Midbrain (tissue), 1 donor: ENCODE measurements at places on chromosomes 6 and 20.

- DNase-seq = no peak
Observed at GRCh38 chr20:49796600-49797343, 15.9 kb upstream of the SLC9A8 start.

- no peak for DNase-seq
Observed at GRCh38 chr6:100808638-100809275, 72.4 kb downstream of the ASCC3 start.

DNA sequence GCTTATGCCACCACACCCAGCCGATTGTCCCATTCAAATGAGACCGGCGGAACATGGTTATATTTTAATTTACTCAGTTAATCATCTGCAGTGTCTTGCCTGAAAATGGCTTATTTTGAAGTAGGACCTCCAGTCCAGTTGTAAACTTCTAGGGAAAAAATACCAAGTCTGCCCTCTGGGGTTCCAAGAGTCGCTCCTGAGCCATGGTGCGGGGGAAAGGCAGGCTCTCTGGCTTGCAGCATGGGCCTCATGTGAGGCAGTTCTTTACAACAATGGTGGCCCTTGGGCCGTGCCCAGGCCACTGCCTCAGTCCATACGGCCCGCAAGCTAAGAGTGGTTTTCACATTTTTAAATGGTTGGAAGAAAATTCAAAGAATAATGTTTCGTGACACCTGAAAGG is 62.7 kb upstream of the XRN2 start:
- no peak for DNase-seq

DNA sequence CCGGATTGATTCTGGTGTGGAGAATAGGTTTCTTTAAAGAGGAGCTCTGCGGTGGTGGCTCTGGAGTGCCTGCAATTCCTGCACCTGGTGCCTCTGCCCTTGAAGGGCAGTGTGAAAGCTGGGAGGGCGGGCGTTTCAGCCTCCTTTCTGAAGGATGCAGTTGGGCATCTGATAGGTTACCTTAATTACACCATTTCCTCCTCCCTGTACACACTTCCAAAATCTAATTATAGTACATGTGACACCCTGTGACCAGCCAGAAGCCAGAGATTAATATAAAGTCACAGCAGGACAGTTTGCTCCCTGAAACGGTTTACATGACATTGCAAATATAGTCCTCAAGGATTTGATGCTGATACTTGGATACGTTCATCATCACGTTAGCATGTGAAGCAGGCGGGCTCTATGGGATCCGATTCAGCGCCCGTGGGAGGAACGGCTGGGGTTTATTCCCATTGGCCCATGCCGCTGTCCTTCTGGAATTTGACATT is 548.2 kb downstream of the QKI start:
- DNase-seq = no peak

DNA sequence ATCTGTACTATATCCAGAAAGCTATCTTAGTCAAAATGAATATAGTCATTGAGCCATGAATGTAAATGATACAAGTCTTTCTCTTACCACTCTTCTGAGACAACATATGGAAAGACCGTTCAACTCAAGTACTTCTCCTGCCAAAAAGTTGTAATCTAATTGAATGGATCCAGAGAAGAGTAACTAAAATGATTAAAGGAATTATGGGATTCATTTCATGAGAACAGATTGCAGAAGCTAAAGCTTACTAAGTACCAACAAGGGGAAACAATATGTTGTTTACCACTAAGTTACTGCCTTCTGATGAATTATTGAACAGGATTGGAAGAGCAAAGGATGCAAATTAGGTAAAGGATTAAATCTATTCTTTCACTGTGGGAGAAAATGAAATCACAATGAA is 2.0 kb upstream of the LGSN start:
- no peak for DNase-seq

GRCh38 chr6:11218102-11218442 is 14.4 kb downstream of the NEDD9 start:
- DNase-seq = no peak

DNA sequence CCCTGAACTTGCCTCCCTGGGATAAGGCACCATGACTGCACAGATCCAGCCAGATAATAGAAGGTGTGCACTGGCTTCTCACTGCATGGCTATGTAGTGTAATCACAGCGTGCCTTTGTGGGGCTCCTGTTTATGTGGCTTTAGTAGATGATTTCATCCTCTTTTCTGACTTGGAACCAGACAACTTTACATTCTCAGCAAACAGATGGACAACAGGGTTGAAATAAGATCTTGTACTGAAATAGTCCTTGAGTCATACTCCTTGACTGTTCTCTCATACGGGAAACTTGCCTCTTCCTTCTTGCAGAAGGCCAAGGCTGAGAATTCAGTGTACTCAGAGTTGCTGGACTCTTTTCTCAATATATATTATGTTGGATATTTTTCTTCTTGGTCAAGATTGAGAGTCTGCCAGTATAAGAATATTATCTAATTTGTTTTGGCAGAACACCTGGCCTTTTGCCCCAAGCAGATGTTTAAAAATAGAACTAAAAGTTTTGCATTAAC is 25.0 kb upstream of the RNF144B start:
- no peak for DNase-seq

DNA sequence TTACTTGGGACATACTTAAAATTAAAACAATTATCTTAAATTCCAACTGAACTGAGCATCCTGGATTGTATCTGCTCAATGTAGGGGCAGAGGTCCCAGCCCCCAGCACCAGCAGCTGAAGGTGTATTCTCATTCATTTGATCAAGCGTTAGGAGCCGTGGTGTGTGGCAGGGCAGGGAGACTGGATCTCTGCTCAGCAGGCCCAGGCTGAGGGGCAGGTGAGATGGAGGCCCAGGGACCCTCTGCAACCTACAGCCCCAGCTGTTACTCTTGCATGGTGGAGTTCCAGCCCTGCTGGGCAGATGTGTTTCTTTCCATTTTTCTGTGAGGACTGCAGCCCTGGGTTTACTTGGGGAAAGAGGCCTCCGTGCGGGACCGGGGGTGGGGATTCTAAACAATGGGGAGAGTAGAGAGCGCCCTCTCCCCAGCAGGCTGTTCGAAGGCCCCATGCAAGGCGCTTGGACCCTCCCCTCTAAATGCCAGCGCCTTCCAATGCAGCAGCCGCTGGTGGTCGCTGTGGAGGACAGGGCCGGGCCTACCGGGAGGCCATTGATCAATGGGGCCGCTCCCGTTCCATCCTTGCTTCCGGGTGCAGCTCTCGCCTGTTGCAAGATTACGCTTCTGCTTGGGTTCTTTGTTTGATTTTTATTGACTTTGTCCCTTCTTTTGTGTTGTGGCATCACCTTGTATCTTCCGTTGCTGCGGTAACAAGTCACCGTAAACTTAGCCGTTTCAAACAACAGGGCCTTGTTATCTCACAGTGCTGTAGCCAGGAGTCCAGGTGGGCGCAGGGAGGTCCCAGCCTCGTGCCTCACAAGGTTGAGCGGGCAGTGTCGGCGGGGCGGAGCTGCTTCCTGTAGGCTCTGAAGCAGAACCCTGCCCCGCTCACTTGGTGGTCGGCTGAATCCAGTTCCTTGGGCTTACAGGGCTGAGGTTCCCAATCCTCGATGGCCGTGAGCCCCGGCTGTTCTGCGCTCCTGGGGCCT is 134.8 kb upstream of the PHACTR3 start:
- no peak for DNase-seq

- no peak for DNase-seq
Observed at GRCh38 chr6:81689580-81689979, 62.9 kb downstream of the TENT5A start.

- DNase-seq = no peak
Observed at GRCh38 chr6:87873556-87873955, 171.5 kb upstream of the AKIRIN2 start.

- DNase-seq = no peak
Observed at GRCh38 chr6:122650403-122650802, 40.2 kb downstream of the PKIB start.

DNA sequence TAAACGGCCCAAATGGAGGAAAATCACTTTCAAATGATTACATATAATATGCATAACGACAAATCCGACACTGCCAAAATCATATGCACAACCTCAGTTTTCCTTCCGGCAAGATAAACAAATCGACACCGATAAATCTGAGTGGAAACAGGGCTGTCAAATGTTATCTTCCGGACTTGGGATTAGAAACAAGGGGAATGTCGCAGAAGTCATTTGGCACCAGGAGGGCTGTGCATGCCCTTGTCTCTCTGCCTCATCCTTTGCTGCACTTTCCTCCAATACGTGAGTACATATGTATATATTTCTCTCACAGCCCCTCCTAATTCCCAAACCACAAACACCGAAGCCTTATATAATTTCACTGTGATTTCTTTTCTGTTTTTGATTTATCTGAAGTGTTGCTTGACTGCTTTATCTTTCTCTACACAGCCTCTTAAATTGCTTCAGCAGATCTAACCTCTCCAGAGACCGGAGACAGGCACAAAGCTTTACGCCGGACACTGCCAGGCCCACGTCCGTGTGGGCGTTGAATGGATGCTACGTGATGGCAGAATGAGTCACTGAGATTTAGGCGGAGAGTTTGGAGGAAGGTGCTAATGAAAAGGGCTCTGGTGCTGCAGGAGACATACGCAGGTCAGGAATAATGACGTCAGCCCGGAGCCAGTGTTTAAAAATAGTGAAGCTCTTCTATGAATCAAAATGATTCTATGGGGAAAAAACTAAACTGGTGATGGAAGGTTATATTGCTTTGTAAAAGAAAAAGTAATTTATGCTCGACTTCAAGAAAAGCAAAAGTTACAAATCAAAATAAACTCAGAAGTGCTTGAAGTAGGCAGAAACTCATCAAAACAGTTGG is 21.0 kb upstream of the PRELID3B start:
- DNase-seq = no peak

GRCh38 chr20:8431538-8432434 is 299.7 kb downstream of the PLCB1 start:
- DNase-seq = no peak

GRCh38 chr20:61853073-61854005 is 212.3 kb downstream of the TAF4 start:
- no peak for DNase-seq

DNA sequence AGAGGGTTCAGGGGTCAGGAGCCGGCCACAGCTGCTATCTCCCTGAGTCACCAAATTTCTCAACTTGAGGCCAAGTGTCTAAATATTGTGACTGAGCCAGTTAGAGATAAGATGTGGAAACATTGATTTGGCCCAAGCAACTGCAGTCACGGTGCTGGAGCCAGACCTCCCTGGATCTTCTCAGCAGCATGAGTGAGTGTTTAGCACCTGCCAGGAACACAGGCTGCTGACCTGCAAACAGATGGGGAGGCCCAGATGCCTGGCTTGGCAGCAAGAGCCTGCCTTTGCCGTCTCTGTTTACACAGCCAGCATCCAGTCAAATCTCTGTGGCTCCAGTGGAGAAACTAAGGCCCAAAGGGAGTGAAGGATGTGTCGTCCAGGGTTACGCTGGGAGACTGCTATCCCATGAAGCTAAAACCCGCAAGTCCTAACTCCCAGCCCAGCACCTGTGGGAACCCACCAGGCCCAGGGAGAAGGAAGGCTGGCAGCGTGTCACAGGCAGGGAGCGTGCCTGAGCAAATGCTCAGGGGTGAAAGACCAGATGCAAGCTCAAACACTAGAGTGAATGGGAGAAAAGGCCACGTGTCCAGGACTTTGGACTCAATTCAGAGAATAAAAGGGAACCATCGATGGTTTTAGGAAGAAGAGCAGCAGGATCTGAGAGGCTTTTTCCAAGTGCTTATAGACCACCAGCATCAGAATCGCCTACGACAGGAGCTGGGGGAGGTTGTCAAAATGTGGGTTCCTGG is 15.9 kb upstream of the PTGIS start:
- DNase-seq = no peak

- DNase-seq = no peak
Observed at GRCh38 chr6:167567142-167568033, 242.5 kb downstream of the TTLL2 start.

- no peak for DNase-seq
Observed at GRCh38 chr6:113642714-113643406, 214.3 kb upstream of the MARCKS start.

DNA sequence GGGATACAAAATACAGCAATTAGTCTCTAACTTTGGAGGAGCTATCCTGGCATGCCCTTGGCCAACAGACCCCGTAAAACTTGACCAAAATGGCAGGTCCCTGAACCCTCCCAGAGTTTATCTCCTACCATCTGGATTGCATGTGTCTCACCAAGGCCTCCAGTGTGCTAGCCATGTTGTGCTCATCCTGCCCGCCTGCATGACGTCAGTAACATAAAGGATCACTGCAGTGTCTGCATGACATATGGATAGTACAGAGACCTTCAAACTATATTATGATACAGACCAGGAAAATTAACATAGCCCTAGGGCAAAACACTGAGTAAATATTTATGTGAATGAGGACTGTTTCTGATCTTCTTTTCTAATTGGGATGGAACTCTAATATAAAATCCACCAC is 25.3 kb downstream of the CPXM1 start:
- DNase-seq = no peak

- no peak for DNase-seq
Observed at GRCh38 chr20:38873050-38873581, 53.1 kb upstream of the FAM83D start.

DNA sequence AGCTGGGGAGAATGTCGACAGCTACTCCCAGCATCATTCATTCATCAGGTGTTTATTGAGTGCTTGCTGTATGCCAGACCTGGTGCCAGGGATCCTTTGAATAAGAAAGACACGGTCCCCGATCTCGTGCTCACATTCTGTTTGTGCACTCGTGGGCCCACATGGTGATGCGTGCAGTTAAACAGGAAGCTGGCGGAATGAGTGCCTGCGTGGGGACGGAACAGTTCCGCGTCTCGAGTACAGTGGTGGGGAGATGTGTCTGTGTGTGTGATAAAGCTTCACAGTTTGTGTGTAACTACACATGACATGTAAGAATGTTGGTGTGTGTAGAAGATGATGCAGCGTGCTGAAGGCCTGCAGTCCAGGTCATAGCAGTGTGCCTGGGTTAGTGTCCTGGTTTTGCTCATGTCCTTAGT is 6.5 kb downstream of the RBM38 start:
- DNase-seq = no peak

GRCh38 chr6:69784595-69785377 is 12.0 kb downstream of the LMBRD1 start:
- DNase-seq = no peak

DNA sequence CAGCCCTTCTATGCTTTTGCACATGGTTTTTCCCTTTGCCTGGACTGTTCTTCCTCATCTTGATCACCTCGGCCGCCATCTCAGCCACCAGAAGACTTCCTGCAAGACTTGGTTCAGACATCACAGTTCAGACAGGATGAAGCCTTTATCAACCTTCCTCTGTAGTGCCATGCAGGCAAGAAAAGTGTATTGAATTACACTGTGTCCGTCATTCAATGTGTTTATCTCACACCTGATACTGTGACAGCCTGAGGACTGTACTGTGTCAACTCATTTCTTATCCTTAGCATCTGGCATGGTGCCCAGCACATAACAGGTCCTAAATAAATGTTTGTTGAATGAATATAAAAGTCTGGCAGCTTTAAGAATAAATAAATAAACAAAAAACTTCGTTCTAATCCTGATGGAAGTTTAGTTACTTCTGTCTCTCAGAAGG is 133.3 kb upstream of the MAN1A1 start:
- DNase-seq = no peak
